ENCODE measurements at places on chromosomes 6 and 20.

- no peak for DNase-seq
Observed at GRCh38 chr20:48880981-48881657, 40.4 kb upstream of the ARFGEF2 start.

GRCh38 chr6:12132351-12133222 lies 120.5 kb downstream of the HIVEP1 start:
- DNase-seq = no peak

DNA sequence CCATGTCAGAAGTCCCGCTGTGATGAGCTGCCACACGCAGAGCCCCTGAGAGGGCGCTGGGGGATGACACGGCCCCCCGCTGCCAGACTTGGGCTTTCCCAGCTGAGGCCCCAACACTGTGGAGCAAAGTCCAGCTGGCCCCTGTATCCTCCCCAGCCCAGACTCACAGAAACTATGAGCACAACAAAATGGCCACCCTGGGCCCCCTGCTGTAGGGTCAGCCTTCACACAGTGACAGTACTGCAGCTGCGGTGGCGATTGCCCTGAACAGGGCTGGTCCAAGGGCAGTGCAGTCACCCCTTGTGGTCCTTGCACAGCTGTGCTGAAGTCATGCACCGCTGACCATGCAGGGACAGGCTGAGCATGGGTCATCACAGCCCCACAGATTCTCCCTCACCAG lies 78.2 kb upstream of the CST7 start:
- no peak for DNase-seq

DNA sequence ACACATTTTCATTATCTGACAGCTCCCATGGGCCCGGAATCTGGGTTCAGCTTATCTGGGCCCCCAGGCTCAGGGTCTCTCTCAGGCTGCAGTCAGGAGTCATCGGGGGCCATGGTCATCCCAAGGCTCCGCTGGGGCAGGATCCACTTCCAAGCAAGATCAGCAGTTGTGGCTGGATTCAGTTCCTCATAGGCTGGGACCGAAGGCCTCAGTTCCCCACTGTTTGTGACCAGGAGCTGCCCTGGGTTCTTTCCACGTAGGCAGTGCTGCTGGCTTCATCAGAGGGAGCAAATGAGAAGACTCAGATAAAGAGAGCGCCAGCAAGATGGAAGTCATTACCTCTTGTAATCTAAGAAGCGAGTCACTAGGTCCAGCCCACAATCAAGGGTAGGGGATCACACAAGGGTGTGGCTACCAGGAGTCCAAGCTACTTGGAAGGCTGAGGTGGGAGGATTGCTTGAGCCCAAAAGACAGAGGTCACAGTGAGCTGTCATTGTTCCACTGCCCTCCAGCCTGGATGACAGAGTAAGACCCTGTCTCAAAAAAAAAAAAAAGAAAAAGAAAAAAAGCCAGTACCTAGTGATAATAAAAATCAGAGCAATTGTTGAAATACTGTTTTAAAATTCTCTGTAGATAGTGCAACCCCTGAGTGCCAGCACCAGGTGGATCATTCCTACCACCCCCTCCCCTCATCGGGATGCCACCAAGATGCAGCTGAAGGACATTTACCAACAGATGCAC lies 162.7 kb downstream of the NFATC2 start:
- DNase-seq = no peak

DNA sequence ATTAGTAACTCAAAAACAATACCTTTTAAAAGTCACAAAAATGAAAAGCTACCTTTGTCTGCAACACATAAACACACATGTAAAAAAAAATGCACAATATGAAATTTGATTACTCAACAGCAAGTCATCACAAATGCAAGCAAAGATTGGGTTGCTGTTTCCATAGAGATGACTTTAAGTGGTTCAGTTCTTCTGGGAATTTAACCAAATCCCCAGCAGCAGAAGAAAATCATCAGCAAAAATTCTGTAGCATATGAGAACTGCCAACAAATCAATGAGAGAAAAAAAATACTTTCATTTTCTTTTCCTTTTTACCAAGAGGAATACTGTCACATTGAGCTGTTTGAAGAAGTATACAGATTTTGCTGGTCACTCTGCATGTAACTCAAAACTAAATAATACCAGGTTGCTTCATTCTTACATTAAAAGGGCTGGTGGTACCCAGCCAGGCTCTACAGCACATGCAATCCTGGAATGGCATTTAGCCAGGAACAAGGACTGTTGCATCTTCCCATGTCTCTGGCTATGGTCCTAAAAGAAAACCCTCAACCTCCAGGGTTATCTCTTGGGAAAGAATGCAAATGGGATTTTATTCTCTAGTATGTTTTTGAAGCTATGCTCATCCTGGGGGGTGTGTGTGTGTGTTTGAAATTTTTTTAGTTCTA lies 158.3 kb downstream of the OPRM1 start:
- DNase-seq = no peak

- no peak for DNase-seq
Observed at GRCh38 chr6:35058865-35059522, 82.1 kb downstream of the TCP11 start.

DNA sequence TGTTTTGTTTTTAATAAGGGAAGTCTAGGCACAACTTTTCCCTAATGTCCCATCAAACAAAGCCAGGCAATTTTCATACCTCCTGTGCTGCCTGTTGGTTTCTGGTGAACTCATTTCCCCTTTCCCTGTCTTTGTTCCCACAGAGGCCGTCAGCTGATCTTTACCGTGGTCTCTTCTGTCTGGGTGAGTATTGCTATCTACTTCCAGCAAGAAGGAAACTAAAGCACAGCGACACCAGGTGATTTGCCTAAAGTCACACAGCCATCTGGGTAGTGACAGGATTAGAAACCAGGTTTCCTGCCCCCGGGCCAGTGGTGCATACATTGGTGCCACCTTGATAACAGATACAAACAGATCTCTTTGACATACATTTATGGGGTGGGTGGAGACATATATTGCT lies 59.6 kb downstream of the RAB44 start:
- DNase-seq = no peak

GRCh38 chr20:25549843-25550477 lies 35.4 kb downstream of the NINL start:
- DNase-seq = no peak

DNA sequence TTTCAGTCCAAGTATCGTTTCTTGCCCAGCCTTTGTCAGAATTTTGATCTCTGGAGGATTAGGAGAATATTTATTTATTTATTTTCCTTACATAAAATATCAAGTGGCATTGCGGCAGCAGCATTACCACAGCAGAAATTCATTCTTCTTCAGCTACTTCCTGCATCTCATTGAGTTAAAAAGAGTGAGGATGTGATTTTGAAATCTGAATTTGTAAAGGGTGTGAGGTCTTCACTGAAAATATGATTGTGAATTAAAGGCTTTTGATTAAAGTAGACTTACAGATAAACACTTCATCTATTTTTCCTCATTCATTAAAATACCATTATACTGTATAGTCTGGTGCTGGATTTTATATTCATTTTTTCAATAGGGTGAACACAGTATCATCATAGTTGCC lies 328.4 kb downstream of the PRL start:
- no peak for DNase-seq

DNA sequence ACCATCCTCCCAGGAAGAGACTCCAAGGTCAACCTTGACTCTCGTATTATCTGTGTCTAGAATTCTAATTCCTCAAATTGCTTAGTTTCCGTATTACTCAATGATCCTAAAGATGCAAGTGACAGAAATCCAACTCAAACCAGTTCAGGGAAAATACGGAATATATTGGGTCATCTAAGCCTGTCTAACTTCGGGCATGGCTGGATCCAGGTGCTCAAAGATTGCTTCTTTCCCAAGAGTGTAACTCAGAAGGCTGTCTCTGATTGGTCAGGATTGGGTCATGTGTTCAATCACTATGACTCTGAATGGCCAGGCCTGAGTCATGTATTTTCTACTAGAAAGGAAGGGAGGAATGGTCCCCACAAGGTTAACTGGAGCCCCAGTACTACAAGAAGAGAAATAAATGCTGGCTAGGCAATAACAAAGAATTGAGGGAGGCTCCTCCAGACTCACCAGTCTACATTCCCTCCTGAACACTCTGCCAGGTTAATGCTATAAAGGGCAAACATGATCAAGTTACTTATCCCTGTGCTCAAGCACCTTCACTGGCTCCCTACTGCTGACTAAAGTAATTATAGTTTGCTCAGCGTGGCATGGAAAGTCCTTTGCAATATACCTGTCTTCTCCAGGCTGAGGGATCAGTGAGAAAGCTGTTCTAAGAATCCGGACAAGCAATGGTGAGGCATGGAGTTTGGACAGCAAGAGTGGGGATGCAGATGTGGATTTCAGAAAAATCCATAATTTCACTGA lies 15.4 kb upstream of the PREX1 start:
- DNase-seq = no peak
